ENCODE measurements at places on chromosomes 5 and 9.

DNA sequence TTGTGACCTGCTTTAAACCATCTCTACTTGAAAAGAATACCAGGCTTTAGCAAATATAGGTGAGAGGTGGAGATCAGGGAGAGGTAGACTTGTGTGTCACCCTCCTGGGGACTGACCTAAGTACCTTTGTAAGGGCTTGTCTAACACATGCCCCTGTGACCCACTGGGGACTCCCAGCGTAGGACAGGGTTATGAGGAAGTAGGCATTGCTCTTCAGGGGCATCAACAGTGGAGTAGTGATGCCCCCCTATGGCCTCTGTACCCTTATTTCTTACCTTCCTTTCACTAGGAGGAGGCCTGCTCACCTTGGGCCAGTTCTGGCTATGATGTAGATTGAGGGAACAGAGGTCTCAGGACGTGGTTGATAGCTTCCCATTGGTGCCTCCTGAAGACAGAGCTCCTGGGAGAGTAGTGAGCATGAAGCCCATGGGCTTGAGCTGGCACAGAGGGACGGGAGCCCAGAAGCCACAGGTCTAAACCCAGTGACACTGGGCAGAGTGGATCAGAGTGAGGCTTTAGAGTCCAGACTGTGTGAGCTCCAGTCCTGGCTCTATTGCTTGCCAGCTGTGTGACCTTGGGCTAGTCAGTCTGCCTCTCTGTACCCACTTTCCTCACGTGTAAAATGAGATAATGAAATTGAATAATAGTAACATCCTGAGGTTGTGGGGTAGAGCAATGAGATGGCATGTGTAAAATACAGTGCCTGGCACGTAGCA, 191.7 kb downstream of the AOPEP start:
- DNase-seq = no peak

DNA sequence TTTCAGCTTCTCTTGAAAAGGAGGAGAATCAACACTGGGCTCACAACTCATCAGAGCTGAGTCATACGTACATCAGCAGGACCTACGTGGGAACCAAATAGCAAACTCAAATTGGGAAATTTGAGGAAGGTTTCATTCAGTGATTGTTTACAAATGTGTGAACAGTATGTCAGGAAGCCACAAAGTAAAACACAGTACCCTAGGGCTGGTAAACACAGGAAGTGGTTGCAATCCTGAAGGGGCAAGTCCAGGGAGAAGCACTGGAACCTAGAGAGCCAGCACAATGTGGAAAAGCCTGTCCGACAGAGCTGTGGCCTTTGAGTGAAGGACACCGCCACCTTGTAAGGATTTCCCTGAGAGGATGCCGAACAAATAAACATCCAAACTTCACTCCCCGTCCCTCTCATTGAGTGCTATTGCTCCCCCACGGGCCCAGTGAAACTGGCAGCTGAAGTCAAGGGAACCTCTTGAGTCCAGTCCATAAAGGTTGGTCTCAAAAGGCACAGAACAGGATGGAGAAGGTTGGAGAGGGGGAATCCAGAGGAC, 26.7 kb upstream of the RICTOR start:
- DNase-seq = peak; percentile 97

- DNase-seq = no peak
Observed at GRCh38 chr9:4009006-4009511, 290.8 kb downstream of the GLIS3 start.

DNA sequence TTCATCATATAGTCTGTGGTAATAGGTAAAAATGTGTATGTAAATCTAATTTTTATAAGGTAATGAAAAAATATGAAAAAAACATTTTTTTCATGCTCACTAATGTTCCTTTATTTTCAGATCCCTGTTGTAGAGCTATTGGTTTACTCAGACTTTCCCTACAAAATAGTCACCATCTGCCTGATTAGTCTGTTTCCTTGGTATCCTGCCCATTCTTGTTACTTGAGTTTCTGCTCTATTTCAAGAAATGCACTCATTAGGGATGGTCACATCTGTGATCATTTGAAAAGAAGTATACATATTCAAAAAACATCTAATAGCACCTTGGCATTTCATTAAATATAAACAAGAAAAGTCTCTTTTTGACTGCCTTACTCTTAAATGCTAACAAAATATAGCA, 21.6 kb upstream of the RASA1 start:
- peak; percentile 24 for DNase-seq

GRCh38 chr5:82517544-82518075, 239.5 kb upstream of the RPS23 start:
- no peak for DNase-seq

- DNase-seq = no peak
Observed at GRCh38 chr5:13994621-13995253, 50.2 kb upstream of the DNAH5 start.

GRCh38 chr9:37455884-37456647, 9.2 kb downstream of the ZBTB5 start:
- DNase-seq = peak; percentile 32

GRCh38 chr9:87478226-87478992, 19.3 kb upstream of the DAPK1 start:
- DNase-seq = no peak

Measured in foreskin keratinocyte (primary cell).